Kasumi-1 (cell line): ENCODE measurements at places on chromosomes 4 and X.

DNA sequence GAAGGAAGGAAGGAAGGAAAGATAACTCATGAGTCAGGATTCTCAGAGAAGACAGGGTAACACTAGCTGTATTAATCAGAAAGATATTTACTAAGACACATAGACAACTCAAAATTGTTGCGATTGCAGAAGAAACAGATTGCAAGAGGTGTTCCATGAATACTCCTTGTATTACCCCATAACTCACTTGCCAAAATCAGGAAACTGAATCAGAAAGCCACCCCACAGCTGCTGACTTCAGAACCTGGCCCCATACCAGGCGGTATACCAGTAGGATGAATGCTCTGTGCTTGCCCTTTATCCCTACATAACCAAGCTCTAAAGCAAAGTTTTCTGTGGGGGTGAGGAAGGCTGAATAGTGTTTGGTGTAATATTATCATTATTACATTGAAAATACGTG is 468.5 kb downstream of the IQCM start:
- DNase-seq: no peak

DNA sequence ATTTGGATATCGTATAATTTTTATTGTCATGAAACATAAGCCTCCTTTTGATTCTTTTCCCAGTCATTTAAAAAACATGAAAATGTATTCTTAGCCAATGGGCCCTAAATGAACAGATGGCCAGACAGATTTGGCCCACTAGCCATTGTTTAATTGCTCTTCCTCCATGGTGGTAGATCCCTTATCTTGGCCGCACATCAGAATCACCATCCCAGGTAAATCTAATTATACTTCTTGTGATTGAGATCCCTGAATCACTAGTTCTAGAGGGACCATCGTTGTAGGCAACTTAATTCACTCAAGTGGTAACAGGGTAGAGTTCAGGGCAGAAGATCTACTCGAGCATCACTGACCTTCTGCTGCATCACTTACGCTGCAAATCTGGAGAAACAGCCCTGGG is 24.1 kb upstream of the VCX3A start:
- DNase-seq: no peak

DNA sequence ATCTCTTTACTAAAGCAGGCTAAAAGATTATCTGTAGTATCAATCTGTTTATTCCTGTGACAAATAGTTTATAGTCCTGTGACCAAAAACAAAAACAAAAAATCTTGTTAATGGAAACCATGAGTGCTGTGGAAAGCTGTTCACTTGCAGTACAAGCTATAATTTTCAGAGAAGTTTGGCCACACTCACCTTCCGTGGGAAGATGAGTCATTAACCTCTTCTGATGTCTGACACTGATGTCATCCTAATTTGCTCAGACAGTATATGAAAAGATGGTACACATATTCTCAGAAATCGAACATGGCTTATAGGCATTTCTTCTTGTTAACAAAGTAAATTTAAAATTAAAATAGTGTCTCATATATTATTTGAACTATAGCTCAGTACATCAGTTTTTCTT is 19.9 kb upstream of the ENPP6 start:
- no peak for DNase-seq

GRCh38 chr4:182289809-182290208 is 46.6 kb downstream of the TENM3 start:
- DNase-seq: no peak

- DNase-seq: no peak
Measured at GRCh38 chr4:86657382-86657781, 63.3 kb downstream of the PTPN13 start.

DNA sequence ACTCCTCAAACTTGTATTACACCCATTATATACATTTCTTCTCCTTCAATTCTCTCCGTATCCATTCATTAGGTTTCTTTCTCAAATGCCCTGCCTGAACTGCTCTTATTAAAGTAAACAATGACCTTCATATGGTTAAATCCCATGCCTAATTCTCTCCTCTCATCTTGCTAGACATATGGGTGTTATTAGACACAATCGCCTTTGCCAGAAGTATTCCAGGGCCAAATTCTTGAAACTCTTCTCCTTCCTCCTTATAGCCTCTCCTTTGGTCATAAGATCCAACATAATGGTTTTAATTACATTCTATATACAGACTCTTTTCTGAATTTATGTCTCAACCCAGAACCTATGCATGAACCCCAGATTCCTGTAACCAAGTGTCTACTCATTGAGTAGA is 4.8 kb downstream of the ANXA10 start:
- DNase-seq: no peak

DNA sequence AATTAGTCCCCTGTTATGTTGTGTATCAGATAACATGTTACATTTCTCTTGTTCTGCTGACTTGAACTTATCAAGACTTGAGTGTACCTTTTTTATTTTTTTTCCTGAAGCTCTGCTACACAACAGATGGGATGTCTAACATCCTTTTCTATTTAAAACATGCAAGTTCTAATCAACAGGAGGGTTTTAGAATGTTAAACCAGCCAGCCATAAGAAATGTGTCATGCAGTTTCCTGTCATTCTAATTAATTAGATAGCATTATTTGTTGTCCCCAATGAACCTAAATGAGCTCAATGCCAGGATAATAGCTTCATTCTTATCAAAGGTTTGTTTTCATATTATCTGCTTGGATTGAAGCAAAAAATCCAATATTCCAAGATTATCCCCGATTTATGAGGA is 958.2 kb downstream of the PCDH7 start:
- DNase-seq: no peak

DNA sequence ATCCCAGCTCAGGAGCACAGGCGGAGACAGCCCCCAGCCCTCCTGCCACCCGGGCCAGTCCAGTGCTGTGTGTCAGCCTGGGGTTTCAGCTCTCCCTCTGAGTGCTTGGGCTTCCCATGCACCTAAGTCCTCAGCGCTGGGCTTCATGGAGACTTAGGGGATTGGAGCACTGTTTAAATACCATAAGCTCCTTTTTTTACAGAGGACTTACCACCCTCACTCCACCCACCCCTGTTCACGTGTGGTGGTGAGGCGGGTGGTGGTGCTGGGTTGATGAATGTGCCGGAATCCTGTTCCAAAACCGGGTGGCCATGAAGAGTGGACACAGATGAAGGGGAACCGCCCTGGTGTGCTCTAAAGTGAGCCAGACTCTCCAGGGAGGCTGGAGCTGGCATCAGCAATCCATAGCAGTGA is 66.9 kb downstream of the PSAPL1 start:
- DNase-seq: no peak

- DNase-seq: no peak
Measured at GRCh38 chr4:8155048-8155447, 3.6 kb downstream of the ABLIM2 start.
